GM23248 (cell line): ENCODE measurements at places on chromosomes 3 and 15. TPM values are rescaled to one million over a fixed set of nuclear protein-coding genes. Genes with fewer than 3 reads are reported as not detected.
A peak's percentile ranks its signal among the peaks of the same experiment; 100 is the strongest.

The GRIP2 gene
- total RNA-seq: 0.11 TPM in 1 of 2 replicates, not detected in the other

DNA sequence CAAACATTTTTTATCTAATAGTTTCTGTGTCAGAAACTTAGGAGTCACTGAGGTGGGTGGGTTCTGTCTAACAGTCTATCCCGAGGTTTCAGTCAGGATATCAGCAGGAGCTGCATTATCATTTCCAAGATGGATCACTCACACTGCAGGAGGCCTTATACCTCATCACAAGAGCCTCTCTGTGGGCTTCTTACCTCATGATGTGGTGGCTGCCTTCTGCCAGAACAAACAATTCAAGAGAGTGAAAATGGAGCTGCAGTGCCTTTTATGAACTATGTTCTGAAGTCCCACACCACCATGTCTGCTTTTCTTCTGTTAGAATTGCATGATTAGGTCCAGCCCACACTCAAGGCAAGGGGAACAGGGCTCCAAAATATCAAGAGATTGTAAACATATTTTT lies 27.9 kb downstream of the RFX7 start:
- H3K4me3 ChIP-seq: no peak overlapping the region
- no peaks in the 10 kb centered on the region for H3K27me3 ChIP-seq
- H3K4me1 ChIP-seq: peaks cover 20% of the 10 kb centered on the region
- DNase-seq: peak; percentile 71

The CILP gene
- under 0.01 and 0.11 TPM in 2 replicates for total RNA-seq

The NR2E3 gene
- not detected in 2 replicates for total RNA-seq

The SMCO1 gene
- total RNA-seq: not detected in 2 replicates

The SCN11A gene
- not detected in 2 replicates for total RNA-seq

The CHP1 gene
- total RNA-seq: 70.9 and 85.5 TPM in 2 replicates

The UROC1 gene
- not detected in 2 replicates for total RNA-seq

The PLSCR4 gene
- total RNA-seq: 51.2 and 63.4 TPM in 2 replicates

DNA sequence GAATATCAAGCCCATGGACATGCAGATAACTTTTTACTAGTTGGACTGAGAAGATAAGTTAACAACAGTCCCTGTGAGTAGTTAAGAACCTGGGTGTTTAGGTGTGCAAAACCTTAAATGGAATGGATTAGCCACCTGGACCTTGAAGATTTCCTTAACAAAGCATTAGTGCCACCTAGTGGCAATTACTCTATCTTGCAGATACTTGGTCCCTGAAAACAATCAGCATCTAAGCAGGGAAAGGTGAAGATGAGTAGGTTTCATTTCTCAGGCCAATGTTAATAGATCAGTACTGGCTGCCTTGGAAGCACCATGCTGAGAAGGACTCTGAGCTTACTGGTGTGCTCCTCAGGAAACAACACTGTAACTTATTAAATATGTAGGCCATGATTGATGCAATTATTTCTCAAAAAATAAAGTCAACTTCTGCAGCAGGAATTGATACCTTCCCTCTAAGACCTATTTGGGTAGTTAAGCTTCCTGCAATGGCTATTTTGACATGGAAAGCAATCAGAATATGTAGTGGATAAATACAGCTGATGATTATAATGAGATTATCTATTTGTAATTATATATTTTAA lies 329.4 kb downstream of the TBC1D5 start:
- H3K36me3 ChIP-seq: no peaks in the 10 kb centered on the region
- no peak overlapping the region for H3K4me3 ChIP-seq
- H3K27ac ChIP-seq: no peak overlapping the region
- DNase-seq: peak; percentile 73
- no peaks in the 10 kb centered on the region for H3K4me1 ChIP-seq

DNA sequence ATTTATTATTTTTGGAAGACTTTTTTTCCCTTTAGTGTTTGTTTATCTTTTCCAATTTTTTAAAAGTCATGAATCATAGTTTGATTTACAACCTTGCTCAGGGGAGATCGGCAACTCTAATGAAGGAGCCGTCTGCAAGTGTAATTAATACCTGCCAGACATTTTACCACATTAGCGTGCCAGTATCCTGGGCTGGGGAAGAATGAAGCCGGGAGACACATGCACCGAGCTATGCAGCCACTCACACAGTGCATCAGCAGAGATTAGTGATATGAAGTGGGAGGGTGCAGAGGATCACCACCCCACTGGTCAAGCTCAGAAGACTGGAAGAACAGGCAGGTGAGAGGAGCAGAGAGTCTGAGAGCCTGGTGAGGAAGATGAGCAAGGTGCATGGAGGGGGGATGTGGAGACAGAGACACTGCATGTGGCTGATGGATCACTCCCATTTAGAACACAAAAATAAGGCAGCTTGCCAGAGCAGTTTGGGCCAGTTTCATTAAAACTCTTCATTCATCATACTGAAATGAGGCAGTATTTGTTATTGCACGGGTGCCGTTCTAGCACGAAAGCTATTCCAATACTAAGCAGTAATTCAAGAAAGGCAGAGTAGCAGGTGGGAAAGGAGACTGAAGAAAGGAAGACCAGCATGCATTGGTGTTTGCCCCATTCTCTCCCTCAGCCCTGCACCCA lies 821.6 kb downstream of the TUSC7 start:
- no peak for DNase-seq
- H3K27me3 ChIP-seq: no peaks in the 10 kb centered on the region
- no peak overlapping the region for H3K27ac ChIP-seq
- no peak overlapping the region for H3K4me3 ChIP-seq
- H3K36me3 ChIP-seq: no peaks in the 10 kb centered on the region

DNA sequence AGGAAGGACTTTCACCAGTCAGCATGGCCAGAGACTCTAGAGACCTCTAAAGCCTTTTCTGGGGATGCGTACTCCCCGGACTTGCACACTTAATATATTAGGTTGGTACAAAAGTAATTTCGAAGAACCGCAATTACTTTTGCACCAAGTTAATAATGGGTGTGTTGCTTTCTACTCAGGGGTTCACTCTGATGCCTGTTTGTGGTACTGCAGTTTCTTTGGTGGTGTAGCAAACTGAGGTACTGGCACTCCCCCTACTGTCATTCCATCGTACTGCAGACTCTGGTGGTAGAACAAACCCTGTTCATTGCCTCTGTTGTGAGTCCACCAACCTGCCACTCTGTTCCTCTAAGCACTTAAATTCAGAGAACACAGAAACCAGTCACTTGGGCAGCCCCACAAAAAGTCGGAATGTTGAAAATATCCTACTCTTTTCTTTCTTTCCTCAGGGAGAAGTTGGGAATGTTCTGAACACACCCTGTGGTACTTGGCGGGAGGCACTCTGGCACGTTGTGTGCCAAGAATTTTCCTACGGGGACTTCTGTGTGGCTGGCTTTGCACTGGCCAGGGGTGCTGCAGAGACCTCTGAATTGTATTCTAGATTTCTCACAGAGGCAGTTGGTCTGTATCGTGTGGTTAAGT lies 46.3 kb downstream of the GABRG3 start:
- H3K36me3 ChIP-seq: no peaks in the 10 kb centered on the region
- no peaks in the 10 kb centered on the region for H3K4me1 ChIP-seq
- no peak overlapping the region for H3K4me3 ChIP-seq

DNA sequence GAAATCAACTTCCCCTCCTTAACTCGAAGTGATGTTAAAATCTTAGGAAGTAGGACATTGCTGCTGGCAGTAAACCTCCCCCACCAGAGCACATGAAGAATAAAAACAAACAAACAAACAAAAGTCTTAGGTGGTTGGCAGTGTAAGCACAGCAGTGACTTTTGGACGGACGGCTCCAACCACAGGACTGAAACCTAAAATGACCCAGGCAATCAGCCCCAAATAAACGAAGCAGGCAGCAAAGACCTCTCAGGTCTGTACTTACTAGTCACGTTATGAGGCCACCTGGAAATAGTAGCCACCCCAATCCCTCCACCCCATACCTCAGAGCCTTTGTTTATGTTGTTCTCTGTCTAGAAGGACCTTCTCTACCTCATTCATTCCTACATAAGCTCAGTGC lies 33.5 kb upstream of the HES1 start:
- H3K36me3 ChIP-seq: no peaks in the 10 kb centered on the region
- no peak for DNase-seq
- no peak overlapping the region for H3K27ac ChIP-seq
- peaks cover 65% of the 10 kb centered on the region for H3K27me3 ChIP-seq
- 0 out of 2 replicates have a peak, but pooled peaks cover 3% of the 10 kb centered on the region for H3K4me1 ChIP-seq

The GABRG3 gene
- not detected in 2 replicates for total RNA-seq

The EPHB3 gene
- total RNA-seq: 3.0 and 16.9 TPM in 2 replicates

DNA sequence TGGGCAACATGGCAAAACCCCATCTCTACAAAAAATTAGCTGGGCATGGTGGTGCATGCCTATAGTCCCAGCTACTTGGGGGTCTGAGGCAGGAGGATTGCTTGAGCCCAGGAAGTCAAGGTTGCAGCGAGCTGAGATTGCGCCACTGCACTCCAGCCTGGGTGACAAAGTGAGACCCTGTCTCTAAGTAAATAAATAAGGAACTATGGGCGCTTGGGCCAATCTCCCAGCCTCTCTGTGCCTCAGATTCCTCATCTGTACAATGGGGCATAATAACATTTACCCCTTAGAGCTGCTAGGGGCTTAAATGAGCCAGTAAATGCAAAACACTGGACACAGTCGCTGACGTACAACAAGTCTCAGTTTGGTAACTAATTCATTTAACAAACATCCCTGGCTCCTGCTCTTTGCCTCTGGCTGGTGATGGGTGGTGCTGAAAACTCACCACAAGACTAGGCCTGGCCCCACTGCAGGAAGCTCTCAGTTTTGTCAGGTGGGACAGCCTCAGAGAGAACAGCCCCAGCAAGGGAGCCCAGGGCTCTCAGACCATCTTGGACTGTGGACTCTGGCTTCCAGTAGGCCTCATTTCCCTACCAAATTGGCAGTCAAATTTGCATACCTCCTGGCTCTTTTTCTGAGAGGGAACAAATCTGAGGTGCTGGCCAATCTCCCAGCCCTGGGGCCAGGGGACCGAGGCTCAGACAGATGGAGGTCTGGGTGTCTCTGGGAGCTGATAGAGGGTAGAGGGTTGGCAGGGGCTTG lies 6.4 kb upstream of the TBC1D2B start:
- no peaks in the 10 kb centered on the region for H3K36me3 ChIP-seq
- no peak for DNase-seq
- H3K27ac ChIP-seq: no peak overlapping the region
- H3K4me1 ChIP-seq: peaks cover 22% of the 10 kb centered on the region
- no peak overlapping the region for H3K4me3 ChIP-seq
- H3K27me3 ChIP-seq: no peaks in the 10 kb centered on the region

- DNase-seq: no peak
- no peaks in the 10 kb centered on the region for H3K27me3 ChIP-seq
- H3K27ac ChIP-seq: no peak overlapping the region
- 0 out of 2 replicates have a peak, but pooled peaks cover 8% of the 10 kb centered on the region for H3K4me1 ChIP-seq
- no peak overlapping the region for H3K4me3 ChIP-seq
These were observed 25.1 kb downstream of the ATP11B start for GRCh38 chr3:182818296-182818978.

GRCh38 chr3:110814170-110815007 lies 257.2 kb upstream of the NECTIN3 start:
- peak overlapping the region; percentile 67 for H3K27ac ChIP-seq
- peak; percentile 90 for DNase-seq
- H3K4me3 ChIP-seq: peak overlapping the region; percentile 48
- H3K36me3 ChIP-seq: no peaks in the 10 kb centered on the region
- peaks cover 58% of the 10 kb centered on the region for H3K4me1 ChIP-seq
- H3K27me3 ChIP-seq: no peaks in the 10 kb centered on the region

The SNX22 gene
- not detected in 2 replicates for total RNA-seq

The PIK3R4 gene
- 19.1 and 26.9 TPM in 2 replicates for total RNA-seq

The ZNF501 gene
- total RNA-seq: 5.4 and 9.0 TPM in 2 replicates

DNA sequence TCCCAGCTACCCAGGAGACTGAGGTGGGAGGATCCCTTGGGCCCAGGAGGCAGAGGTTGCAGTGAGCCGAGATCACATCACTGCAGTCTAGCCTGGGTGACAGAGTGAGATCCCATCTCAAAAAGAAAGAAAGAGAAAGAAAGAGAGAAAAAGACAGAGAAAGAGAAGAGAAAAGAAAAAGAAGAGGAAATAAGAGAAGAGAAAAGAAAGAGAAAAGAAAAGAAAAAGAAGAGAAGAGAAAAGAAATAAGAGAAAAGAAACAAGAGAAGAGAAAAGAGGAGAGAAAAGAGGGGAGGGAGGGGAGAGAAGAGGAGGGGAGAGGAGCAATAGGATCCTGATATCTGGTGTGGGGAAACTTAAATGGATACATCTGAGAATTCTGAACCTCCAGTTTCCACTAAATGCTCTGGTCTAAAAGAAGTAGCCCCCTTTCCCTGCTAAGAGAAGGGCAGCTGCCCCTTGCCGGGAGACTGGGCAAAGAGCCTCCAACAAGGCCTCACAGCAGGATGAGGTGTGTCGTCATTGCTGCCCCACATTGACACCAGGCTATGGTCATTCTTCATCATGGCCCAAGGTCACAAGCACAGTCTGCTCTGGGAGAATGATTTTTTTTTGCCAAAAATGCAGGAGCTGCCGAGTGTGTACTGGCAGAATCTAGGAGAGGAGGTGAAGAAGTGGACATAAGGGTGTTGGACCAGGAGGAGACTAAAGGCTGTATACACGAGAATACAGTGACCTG lies 21.1 kb upstream of the COMMD4 start:
- no peaks in the 10 kb centered on the region for H3K36me3 ChIP-seq
- no peak overlapping the region for H3K4me3 ChIP-seq
- no peak overlapping the region for H3K27ac ChIP-seq
- H3K27me3 ChIP-seq: peaks cover 11% of the 10 kb centered on the region

- H3K27ac ChIP-seq: no peak overlapping the region
- H3K4me3 ChIP-seq: no peak overlapping the region
- H3K27me3 ChIP-seq: no peaks in the 10 kb centered on the region
- no peaks in the 10 kb centered on the region for H3K4me1 ChIP-seq
- DNase-seq: no peak
These were observed 124.7 kb downstream of the NEDD4 start for GRCh38 chr15:55868707-55869106.

DNA sequence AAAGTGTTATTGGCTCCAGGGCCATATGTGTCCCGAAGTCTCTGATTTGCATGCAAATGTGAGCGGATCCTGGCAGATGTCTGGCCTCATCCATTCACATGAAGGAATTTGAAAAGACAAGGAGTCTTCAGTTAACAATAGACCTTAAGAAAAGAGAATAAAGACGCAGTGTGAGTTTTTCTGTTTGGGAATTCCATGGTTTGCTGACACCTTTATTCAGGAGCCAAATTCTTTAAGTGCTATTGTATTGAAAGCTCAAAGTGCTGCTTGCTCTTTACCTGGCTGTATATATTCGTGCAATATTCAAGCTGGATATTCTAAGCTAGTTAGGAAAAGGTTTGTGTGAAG lies 2.2 kb downstream of the LRRN1 start:
- no peaks in the 10 kb centered on the region for H3K36me3 ChIP-seq
- H3K27ac ChIP-seq: no peak overlapping the region
- DNase-seq: no peak
- no peak overlapping the region for H3K4me3 ChIP-seq

- no peak overlapping the region for H3K4me3 ChIP-seq
- no peaks in the 10 kb centered on the region for H3K27me3 ChIP-seq
- H3K36me3 ChIP-seq: no peaks in the 10 kb centered on the region
- H3K4me1 ChIP-seq: peaks cover 19% of the 10 kb centered on the region
- no peak for DNase-seq
These were observed 107.8 kb downstream of the ASB7 start for GRCh38 chr15:100710222-100710621.

The FOXB1 gene
- not detected in 2 replicates for total RNA-seq

DNA sequence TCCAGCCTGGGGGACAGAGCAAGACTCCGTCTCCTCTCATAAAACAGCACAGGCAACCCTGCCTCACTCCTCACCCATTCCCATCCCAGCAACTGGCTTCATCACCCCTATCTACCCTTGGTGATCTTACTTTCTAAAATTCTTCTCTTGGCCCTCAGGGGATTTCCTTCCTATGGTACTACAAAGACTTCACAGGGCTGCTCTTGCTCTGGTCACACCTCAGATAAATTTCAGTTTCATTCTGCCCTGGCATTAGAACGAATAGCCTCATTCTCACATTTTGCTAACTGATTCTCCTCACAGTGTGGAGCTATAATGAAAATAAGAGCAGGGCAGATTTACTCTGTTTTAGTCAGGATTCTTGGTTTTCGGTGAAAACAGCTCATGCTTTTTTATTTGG lies 22.1 kb upstream of the CRBN start:
- no peaks in the 10 kb centered on the region for H3K36me3 ChIP-seq
- no peak overlapping the region for H3K27ac ChIP-seq
- H3K4me3 ChIP-seq: no peak overlapping the region
- H3K4me1 ChIP-seq: no peaks in the 10 kb centered on the region
